Activated CD8-positive, alpha-beta memory T cell treated with anti-CD3 and anti-CD28 coated beads for 1 hour (primary cell): ENCODE measurements at places on chromosomes 11 and 22.

- DNase-seq = no peak
Observed at GRCh38 chr11:65793144-65793581, 6.3 kb downstream of the OVOL1 start.

- DNase-seq = no peak
Observed at GRCh38 chr22:49440931-49441330, 386.7 kb downstream of the BRD1 start.

DNA sequence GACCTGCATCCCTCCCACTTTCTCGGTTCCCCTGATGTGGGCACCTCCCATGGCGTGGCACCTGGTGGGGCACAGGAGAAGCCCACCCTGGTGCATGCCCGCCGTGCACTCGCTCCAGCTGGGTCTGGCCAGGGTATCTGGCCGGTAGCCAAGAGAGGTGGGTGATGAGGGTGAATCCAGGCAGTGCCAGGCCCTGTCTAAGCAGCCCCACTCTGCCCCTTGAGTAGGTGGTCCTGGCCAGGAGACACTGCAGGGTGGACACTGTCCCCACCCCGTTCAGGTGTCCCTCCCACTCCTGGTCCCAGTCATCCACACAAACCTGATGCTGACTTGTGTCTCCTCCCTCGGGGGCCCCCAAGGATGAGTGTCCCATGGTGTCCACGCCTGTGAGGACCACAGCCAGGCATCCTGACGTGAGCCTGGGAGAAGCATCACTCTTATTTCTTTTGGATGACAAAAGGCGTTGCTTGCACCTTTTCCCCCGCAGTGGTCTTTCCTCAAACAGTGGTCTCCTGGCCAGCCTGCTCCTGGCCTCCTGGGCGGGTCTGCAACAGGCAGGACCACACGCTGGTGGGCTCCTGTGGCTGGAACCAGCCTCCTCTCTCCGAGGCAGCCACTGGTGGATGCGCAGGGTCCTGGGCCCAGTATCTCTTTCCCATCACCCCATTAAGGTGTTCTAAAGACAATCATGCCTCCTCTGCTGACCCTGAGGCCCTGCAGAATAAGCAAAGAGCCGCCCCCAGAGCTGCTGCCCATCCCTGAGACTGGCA, 922.3 kb downstream of the BRD1 start:
- no peak for DNase-seq

- no peak for DNase-seq
Observed at GRCh38 chr11:127445476-127445875, 444.9 kb upstream of the KIRREL3 start.

- no peak for DNase-seq
Observed at GRCh38 chr11:93248602-93249001, 50.8 kb upstream of the SLC36A4 start.

- no peak for DNase-seq
Observed at GRCh38 chr11:78803995-78804394, 229.3 kb upstream of the NARS2 start.

GRCh38 chr11:86869966-86870570, 69.7 kb downstream of the PRSS23 start:
- DNase-seq = no peak

DNA sequence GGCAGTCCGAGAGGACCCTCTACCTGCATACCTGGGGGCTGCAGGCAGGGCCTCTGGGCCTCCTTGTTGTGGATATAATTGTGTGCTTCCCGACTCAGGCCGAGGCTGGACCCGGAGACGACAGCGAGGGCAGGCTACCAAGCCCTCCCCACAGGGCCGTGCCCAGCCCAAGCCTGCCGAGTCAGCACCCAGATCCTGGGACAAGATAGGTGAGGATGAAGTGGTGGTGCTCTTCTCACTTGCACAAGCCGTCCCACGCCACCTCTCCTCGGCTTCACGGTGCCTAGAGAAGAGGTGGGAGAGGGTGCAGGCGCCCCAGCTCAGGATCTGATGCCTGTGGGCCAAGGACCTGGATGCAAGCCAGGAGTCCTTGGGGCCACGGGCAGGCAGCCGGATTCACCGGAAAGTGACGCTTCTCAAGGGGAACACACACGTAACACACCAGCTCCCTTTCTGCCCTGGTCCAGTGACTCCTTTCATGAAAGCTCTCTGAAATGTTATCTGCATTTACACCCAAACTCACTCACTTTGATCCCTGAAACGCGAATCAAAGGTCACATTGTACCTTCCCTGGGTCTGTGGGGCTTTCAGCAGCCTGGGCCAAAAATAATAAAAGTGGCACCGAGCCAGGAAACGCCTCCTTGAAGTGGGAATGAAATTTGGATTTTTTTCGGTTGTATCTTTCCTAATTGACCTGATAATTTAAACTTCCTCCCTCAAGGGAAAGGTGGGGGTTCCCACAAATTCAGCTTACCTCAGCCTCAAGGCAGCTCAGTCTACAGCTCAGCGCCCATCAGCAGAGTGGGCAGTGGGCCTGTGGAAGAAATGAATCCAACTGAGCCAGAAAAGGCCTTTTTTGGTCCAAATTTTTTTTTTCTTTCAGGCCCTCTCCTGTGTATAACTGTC, 1.1 kb upstream of the GNB1L start:
- DNase-seq = no peak

DNA sequence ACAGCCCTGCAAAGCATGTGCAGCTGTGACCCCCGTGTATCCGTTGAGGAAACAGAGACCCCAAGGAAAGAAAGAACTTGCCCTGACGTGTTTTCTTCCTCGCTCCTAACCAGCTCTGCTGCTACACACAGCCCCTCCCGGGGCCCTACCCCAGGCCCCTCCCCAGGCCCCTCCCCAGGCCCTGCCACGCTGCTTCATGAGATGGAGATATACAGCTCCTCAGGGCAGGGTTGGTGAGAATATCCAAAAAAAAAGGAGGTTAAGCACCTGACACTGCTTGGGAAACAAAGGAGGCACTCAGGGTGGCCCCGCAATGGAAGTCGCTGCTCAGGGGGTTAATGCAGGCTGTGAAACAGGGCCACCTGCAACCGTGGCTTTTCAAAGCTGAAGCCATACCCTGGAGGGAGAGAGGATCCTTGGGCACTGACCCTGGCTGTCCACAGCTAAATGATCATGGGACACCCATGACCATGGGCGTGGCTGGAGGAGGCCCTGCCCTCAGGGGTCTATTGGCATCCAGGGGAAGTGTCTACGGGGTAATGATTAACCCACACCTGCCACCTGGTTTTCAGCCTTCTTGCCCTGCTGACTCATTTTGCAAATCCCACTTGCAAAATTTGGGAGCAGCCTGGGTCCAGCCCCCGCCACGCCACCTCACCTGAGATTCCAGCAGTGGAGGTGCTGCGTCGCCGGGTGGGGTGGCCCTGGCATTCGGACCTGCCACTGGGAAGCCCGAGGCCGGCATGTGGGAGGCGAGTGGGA, 112.1 kb upstream of the ANO1 start:
- DNase-seq = no peak

GRCh38 chr11:69157156-69157821, 1.6 kb downstream of the SMIM38 start:
- DNase-seq = no peak

GRCh38 chr11:8095806-8096522, 15.0 kb downstream of the TUB start:
- DNase-seq = no peak

DNA sequence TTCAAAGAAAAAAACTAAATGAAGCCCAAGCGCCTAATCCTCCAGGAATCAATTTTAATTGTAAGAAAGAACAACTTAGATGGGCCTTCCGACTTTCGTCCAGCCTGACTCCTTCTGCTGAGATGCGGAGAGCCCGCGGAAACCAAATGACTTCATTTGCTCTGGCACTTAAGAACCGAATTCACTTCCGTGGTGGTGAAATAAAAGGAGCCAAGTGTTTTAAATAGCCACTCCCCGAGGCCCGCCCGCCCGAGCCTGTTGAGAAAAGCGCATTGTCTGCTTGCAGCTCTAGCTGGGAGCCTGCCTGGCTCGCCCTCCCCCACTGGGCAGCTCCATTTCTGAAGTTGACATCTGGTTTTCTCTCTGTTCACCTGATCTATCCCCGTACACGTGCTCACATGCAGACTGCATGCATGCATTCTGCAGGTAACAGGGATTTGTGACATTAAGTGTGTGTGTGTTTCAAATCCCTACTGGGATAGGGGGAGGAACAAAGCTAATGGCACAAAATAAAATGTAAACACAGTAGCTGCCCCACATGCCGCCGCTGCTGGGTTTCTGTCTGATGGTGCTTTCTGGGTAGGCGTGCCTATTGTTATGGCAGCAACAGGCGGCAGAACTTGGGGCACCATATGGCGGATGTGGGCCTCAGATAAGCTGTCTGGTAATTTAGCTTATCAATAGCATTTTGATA, 6.2 kb downstream of the TEAD1 start:
- no peak for DNase-seq

DNA sequence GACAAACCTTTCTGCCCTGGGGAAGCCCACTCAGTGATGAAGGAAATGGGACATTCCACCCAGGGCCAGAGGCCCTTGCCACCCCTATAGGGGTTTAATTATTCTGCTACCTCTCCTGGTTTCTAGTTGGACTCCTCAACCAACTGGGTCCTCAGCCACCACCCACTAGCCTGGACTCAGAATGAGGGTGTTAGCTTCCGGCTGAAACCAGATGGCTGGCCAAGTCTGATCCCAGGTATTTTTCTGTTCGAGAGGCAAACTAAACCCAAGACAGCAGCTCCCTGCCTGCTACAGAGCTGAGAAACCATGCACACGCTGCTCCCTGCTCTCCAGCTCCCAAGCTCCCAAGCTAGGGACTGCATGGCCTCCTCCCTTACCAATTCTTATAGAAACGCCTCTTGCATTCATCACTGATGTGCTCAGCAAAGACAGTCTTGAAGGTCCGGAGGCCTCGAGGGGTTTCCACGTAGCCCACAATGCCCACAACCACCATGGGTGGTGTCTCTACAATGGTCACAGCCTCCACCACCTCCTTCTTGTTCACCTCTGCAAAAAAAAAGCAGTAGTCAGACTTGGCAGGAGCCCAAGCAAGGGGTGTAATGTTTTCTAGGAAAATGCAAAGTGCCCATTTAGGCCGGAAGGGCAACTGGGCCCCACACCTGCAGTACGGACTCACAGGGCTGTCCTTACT, 2.2 kb downstream of the RPL3 start:
- no peak for DNase-seq

- no peak for DNase-seq
Observed at GRCh38 chr22:37279331-37280181, 2.8 kb upstream of the CYTH4 start.

DNA sequence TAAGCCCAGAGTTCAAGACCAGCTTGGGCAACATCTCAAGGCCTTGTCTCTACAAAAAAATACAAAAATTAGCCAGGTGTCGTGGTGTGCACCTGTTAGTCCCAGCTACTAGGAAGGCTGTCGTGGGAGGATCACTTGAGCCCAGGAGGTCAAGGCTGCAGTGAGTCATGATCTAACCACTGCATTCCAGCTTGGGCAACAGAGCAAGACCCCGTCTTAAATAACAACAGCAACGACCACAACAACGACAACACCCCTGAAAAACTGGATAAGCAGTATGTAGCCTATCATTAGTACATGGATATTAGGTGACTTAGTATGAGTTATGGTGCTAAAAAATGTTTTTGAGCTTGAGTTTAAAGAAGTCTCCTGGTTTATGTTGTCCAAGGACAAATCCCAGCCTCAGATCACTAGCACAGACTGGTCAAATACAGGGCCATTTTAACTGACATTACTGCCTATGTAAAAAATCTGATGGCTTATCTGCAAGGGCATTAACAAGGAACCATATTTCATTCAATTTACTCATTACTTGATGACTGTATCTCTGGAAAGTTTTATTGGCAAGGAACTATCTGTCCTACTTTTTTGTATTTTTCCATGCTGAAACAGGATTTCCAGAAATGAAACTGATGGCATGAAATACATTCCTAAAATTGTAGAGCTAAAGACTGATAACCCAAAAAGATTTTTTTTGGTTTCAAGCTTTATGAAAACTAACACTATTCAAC, 23.4 kb downstream of the C2CD3 start:
- no peak for DNase-seq

DNA sequence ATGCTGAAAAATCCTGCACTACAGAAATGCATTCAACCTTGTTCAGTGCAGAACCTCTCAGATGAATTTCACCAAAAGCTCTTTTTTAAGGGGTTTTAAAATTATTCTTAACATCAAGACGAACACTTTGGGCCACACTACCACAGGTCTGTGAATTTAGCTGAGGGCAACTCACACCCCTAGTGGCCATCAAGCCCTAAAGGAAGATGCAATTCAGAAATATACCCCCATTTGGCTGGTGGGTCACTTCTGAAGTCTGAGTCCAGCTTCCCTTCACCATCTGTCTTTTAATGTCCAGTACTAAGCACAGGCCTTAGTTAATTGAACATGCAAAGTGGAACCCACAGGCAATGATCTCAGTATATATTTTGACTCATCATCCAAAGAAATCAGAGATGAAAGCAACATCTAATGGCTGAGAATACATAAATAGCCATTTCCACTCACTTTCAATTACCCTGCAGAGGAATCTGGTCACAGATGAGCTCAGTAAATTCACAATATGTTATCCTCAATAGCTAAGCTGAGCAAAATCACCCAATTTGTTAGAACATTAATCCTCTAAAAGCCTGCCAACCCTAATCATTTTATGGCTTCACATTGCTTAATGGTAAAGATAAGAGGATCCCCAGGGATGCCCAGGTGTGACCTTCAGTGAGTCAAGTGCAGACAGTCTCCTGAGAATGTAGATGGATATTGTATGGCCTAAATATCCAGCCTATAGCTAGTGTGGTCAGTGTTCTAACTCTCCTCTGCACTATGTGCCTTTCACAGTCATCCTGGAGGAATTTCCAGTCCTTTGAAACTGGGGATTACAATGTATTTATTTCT, 50.3 kb downstream of the FAM76B start:
- DNase-seq = no peak

- no peak for DNase-seq
Observed at GRCh38 chr11:70510106-70510505, 111.8 kb downstream of the CTTN start.

GRCh38 chr11:122711831-122712381, 56.4 kb downstream of the UBASH3B start:
- DNase-seq = no peak

- no peak for DNase-seq
Observed at GRCh38 chr11:98358551-98358950, 662.2 kb upstream of the CNTN5 start.

GRCh38 chr11:6635082-6635932, 16.1 kb upstream of the TPP1 start:
- DNase-seq = no peak

- no peak for DNase-seq
Observed at GRCh38 chr11:75471176-75471973, 38.4 kb upstream of the KLHL35 start.

- no peak for DNase-seq
Observed at GRCh38 chr22:24952837-24953383, 394 bp downstream of the KIAA1671 start.

GRCh38 chr11:11807811-11808782, 33.7 kb upstream of the USP47 start:
- DNase-seq = no peak

GRCh38 chr22:36981247-36981775, 37.9 kb downstream of the TST start:
- no peak for DNase-seq

GRCh38 chr22:49597428-49598039, 230.1 kb downstream of the BRD1 start:
- DNase-seq = no peak

DNA sequence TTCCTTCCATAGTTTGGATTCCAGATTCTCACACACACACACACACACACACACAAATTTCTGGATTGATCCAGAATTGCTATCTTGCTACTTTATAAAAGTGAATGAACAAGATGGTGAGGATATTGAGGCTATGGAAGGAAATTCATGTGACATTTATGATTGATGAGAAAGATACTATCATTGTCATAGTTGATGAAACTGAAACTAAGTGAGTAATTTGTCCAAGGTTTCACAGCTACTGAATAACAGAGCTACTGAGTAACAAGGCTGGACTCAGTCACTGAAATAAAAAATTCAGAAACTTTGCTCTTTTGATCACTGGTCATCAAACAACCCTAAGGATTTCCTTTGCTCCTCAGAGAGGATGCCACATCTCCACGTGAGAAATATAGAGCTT, 16.2 kb downstream of the OR5D16 start:
- DNase-seq = no peak
